Renal cortex interstitium (tissue), 15 donors: ENCODE measurements at places on chromosomes 11 and 22. TPM values are rescaled to one million over a fixed set of nuclear protein-coding genes. Genes with fewer than 3 reads are reported as not detected.

DNA sequence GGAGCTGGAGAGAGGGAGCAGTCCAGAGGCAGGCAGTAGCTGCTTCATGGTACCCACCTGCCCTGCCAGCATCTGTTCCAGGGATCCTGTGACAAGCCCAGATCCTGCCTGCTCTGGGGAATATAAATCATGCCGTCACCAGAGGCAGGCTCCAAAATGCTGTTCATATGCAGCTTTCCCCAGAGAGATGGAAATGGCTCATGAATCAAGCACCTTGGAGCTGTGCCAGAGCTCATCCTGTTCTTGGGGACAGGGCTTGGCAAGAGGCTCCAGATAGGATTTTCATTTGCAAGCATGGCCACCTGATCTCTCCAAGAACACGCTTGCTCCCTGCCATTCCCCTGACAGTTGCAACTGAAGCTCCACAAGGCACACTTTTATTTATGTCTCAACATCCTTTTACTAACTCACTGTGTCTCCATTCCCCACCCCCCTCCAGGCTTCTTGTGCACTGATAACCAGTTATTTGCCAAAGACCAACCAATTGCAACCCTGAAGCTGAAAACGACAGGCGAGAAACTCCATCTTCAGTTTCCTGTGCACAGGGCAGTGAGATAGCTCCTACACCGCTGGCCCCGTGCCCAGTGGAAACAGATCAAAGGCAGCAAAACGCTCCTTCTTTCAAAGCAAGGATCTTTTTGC is 115.8 kb upstream of the PITPNB start:
- DNase-seq: no peak

DNA sequence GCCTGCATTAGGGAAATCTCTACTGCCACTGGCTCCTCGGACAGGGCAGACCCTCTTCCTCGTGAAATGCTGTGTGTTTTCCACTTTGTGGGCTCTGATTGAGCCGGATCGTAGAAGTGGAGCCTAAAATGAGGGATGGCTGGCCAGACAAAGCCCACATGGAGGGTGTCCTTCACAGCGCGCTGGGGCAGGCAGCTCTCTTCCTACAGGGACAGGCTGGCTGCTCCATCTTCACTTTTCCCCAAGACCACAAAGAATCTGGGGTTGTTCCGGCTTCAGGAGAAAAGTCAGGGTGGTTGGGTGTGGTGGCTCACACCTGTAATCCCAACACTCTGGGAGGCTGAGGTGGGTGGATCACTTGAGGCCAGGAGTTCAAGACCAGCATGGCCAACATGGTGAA is 94.9 kb downstream of the MORC2 start:
- DNase-seq: no peak

DNA sequence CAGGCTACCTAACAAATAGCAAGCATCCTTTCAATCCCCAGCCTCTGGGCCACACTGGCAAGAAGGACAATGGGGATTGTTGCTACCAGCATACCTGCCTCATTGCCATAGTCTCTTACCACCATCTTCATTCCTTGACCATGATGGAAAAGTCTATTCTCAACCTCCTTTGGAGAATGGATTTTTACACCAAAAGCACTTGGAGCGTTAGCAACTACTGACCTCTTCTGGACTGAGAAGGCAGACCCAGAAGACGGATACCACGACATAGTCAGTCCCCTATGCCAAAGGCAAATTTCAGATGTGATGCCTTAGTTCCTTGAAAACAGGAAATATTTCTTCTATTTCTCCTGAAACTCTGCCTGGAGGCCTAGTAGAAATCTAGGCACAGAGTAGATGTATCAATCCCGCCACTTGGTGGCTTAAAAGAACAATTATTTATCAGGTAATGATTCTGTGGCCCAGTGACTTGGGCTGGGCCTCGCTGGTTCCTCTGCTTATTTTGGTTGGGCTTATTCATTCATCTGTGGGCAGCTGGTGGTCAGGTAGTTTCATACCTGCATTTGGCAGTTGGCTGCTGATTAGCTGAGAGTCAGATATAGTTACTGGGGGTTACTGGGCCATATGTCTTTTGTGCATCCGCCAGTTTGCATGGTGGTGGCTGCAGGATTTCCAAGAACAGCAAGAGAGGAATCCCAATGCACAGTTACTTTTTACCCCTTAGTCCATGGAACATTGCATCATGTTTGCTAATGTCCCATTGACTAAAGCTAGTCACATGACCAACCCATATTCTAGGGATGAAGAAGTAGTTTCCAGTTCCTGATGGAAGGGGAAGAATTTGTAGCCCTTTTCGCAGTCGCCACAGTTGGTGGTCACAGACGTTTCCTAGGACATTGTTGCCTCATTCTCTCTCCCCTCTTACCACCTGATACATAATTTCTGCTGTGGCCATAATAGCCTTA is 75.2 kb downstream of the DHCR7 start:
- no peak for DNase-seq

DNA sequence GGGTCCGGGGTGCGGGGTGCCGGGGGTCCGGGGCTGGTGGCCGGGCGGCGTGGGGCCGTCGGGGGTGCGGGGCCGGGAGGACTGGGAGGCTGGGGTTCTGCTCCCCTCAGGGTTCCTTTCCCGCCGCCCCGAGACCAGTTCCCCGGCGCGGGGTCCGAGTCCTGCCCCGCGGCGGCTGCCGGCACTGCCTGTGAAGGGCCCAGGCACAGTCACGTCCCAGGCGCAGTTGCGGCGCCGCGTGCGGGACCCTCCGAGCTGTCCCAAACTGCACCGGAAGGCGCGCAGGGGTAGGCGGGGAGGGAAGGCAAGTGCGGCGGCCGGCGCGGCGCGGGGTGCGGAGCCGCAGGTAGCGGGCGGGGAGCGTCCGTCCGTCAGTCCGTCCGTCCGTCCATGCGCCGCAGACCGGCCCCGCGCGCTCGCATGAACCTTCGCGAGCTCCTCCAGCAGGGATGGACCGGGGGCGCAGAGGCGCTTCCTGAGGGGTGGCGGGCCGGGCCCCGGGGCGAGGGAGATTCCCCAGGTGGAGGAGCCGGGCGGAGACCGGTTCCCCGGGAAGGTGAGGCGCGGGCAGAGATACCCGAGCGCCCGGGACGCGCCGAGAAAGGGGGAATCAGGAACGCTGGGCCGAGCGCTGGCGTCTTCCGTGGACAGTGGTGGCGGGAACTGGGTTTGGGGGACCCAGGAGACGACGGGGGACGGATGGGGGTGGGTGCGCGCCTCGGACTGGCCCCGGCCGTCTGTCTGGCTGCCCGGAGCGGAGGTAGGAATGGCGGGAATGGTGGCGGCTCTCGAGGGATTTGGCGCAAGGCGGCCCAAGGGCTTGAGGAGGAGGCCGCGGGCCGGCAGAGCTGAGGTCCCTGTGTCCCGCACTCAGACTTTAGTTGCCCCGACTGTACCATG is 3.1 kb upstream of the ADORA2A start:
- DNase-seq: no peak

DNA sequence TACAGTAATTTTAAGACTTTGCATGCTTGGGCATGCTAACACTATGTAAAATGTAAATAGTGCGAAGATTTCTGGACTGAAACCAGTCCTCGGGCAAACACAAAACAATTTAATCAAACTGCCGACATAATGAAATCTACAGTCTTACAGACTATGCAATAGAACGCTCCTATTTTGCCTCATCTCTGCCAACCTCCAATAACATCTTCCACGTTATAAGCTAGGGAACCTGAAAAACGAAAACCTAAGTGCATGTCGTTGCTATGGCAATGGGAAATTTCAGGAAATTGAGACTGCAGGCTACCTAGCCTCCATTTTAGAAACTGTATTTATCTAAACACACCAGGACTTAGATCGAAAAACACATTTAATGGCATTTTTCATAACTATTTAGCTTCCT is 1.1 kb downstream of the CSTF3 start:
- no peak for DNase-seq

DNA sequence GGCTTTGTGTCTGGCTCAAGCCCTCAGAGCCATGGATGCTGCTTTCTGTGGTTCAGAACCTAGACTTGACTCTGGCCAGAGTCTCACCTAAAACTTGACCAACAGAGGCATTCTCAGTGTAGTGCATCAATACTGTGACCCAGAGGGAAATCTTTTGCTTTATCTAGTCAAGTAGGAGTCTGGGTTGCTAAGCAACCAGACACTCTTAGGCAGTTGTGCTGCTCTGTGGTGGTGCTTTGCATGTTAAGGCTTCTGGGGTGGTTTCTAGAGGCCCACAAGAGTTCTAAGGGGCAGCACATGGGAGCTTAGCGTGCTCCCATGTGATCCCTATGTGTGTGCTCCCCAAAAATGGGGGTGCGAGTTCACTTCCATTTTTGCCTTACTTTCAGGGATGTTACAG is 224.6 kb upstream of the PLET1 start:
- no peak for DNase-seq

DNA sequence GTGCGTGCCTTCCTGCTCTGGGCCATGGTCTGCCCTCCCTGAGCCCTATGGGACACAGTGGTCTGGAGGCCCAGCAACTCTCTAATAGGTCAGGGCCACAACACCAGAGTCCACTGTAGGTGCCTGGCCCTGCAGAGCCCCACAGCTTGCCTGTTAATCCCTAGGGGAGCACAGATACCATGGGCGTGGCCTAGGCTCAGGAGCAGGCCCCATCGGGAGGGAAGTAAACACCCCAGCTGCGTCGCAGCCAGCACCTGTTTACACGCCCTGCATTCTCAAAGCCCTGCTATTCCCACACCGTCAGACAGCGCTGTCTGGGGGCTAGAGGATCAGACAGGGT is 2.5 kb downstream of the KCTD17 start:
- DNase-seq: no peak

- peak; percentile 74 for DNase-seq
These were observed 66.9 kb downstream of the RBFOX2 start for GRCh38 chr22:35961480-35962295.

The TCN1 gene
- not detected for polyA plus RNA-seq

DNA sequence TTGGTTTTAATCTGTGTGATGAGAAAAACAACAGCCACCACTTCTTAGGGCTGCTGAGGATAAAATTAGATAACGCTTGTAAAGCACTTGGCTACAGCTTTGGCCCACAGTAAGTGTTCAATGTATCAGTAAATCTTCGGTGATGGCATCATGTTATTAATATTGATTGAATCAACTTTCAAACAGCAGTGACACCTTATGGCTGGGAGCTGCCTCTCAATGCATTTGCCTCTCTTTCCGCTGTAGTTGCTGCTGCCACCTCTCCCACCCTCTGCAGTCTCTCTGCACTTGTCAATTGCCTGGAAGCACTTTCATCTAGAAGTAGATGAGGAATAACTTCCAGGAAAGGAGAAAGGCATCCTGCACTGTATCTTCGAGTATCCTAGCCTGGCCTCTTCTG is 491.1 kb downstream of the OPCML start:
- DNase-seq: no peak

GRCh38 chr11:31045335-31045734 is 324.2 kb downstream of the DCDC1 start:
- DNase-seq: no peak

The PRDX5 gene
- polyA plus RNA-seq: 161 TPM

The PRR5 gene
- 35.3 TPM for polyA plus RNA-seq

GRCh38 chr11:34245041-34245440 is 112.8 kb downstream of the ABTB2 start:
- no peak for DNase-seq

The DMC1 gene
- 6.1 TPM for polyA plus RNA-seq

DNA sequence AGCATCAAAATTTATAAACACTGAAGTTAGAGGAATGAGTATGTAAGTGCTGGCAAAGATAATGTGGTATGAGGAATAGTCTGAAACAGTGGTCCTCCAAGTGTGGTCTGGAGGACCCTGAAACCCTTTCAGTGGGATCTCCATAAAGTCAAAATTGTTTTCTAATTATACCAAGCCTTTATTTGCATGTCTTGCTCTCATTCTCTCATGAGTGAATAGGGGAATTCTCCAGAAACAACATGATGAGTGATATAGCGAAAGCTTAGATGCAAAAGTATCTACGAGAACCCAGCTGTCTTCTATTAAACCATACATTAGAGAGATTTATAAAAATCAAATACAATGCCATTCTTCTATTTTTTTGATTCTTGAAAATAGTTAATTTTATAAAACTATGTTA is 145.0 kb upstream of the RAG2 start:
- DNase-seq: no peak

- DNase-seq: no peak
These were observed 22.5 kb downstream of the PPP2R1B start for GRCh38 chr11:111743700-111744099.

DNA sequence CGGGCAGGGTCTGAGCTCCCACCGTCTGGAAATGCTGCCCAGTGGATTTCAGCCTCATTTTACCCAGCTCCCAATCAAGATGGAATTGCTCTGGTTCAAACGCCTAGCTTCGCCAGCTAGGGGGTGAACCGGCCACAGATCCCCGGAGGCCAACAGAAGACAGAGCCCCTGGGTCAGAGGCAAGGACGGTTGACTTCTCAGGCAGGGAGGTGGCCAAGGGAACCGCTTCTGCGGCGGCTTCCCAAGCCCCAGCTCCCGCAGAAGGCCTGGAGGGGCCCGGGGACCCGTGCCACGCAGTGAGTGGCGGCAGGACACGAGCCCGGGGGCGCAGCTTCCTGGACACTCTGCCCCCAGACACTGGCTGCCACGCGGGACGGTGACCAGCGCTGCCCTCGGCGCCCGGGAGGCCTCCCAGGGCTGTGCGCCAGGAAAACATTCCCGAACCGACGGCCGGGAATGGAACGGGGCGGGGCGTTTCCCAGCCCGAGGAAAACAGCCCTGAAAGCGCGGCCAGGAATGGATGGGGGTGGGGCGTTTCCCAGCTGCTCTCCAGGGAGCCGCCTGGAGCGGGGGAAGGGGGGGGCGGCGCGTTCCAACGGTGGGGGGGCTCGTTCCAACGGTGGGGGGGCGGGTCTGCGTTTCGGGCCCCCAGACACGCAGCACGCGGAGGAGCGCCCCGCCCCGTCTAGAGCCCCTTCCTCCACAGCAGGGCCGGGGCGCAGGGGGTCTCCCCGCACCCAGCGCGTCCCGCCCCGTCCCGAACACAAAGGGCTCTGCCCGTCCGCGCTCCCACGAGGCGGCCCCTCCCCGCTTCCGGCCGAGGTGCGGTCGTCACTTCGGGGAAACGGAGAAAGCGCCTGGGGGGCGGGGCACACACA is 13.5 kb upstream of the B4GALNT4 start:
- peak; percentile 93 for DNase-seq
